ENCODE measurements at places on chromosomes 12 and 14. TPM values are rescaled to one million over a fixed set of nuclear protein-coding genes. Genes with fewer than 3 reads are reported as not detected.

DNA sequence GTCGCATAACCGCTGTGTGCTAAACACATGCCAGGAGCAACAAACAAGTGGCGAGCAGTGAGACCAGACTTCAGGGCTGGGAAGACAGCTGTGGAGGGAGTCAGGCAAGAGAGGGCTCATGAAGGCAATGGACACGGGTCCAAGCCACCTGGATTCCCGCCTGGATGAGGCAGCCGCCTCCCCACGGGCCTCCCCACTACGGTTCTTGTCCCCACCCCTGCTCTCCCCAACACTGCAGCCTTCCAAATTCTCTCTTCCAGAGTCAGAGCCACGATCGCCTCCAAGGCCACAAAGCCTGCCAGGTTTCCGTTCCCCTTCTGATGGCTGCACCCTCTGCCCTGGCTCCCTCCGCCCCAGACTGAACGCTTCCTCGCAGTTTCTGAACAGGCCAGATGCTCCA is 36.1 kb upstream of the PIWIL1 start:
- no peak for DNase-seq

- no peak for DNase-seq
Observed at GRCh38 chr14:36676236-36676635, 14.6 kb downstream of the PAX9 start.

DNA sequence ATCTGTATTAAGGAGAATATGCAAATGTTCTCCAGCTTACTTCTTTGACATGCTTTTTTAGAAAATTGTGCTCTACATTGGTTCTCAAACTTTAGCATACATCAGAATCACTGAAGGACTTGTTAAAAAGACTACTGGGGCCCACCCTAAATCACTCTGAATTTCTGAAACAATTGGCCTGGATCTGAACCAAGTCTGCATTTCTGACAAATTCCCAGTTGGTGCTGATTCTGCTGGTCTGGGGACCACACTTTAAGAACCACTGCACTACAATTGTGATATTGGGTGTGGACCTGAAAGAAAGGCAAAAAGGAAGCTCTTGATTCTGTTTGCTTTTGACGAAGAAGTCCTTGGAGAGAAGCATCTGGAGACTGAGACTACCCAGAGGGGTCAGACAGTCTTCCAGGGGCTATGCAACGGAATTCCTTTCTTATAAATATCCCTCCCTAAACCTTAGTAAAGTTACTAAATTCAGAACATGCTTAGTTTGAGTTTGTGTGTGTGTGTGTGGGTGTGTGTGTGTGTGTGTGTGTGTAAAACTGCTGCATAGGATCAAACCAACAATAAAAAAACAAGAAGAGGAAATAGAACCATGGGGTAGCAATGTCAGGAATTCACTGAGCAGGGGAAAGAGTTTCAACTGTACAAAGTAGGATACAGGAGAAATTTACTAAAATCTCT is 36.8 kb downstream of the EAPP start:
- DNase-seq = no peak

- no peak for DNase-seq
Observed at GRCh38 chr12:26286186-26286585, 90.8 kb downstream of the SSPN start.

DNA sequence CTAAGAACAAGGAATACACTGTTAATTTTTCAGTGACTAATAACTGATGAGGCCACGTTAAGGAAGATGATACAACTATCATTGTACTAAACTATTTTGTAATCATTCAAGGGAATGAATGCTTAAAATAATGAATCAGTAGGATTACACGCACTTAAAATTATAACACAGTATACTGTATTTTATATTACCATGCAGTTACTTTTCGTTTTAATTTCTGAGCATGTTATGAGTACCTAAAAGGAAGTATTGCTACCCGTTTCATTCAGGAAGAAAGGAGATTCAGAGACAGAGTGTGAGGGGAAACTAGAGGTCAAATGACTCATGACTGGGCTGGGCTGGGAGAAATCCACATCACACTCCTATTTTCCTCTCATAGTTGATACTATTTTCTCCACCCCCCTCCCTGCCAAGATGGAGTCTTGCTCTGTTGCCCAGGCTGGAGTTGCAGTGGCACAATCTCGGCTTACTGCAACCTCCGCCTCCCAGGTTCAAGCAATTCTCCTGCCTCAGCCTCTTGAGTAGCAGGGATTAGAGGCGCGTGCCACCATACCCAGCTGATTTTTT is 202.0 kb downstream of the PPM1H start:
- DNase-seq = no peak

OLR1 gene
- not detected for polyA plus RNA-seq

DNA sequence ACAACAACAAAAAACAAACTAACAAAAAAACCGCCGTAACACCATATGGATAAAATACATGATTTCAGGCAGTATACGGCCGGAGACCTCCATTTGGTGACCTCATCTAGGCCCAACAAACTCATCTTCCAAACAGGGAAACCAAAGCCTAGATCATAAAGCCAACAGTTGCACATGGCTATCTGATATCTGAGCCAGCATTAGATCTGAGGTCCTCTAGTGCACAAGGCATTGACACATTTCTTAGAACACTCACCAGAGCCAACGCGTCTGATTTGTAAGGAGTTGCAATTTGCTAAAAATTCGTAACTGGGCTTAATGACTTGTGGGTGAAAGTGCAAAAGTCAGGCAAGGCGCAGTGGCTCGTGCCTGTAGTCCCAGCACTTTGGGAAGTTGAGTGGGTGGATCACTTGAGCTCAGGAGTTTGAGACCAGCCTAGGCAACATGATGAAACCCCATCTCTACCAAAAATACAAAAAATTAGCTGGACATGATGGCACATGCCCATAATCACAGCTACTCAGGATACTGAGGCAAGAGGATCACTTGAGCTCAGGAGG is 42.0 kb upstream of the NUDT4 start:
- no peak for DNase-seq

TMEM63C gene
- polyA plus RNA-seq = not detected

DNA sequence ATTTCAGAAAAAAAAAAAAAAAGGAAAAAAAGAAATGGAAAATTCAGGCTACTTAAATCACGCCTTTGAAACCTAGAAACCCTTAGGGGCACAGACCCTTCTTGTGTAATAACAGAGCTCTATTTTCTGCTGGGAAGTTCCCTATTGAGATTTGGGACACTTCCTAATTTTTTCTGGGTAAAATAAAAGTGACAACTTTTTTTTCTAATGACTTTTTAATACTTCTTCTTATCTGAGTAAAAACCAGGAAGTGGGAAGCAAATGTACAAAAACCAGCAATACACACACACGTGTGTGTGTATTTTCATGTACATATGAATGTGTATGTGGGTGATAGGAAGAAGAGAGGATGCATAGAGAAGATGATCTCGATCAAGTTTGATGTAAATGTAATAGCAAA is 35.8 kb downstream of the ETV6 start:
- DNase-seq = no peak

GRCh38 chr12:48105321-48105866 is 485 bp downstream of the SENP1 start:
- DNase-seq = no peak

KIF5A gene
- polyA plus RNA-seq = not detected

- peak; percentile 62 for DNase-seq
Observed at GRCh38 chr14:91377700-91378652, 39.6 kb downstream of the CCDC88C start.

DNA sequence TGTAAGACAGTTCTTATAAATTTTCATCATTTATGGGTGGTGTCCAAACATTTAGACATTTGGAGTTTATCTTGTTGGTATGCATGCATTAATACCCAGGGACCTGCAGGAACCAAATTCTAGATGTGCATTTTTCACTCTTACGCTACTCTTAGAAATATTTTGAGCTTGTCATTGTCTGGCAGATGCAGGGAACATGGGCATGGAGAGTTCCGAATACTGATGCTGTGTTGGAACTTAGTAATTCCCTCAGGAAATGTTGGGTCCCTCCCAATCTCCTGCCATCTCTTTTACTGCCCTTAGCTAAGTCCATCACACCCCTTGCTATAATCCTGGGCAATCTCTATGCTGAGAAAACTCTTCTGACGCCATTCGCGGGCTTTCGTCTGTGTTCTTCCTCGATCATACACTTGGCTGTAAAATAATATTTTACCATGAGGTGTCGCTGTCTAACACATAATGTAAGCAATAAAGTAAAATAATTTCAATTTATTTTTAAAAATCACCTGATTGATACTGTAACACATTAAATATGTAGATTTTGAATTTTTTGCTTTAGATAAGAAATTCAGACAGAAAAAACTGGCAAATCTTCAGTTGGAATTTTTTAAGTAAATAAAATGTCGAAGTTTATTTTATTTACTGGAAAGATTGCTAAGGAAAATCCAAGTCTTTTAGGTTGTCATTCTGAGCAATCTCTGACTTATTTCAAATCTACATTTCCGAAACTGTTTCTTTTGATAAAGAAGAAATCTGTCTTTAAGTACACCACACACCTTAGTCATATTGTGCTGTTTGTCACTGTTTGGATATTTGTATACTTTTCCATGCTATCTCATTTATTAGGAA is 304.1 kb upstream of the SSTR1 start:
- peak; percentile 28 for DNase-seq

DNA sequence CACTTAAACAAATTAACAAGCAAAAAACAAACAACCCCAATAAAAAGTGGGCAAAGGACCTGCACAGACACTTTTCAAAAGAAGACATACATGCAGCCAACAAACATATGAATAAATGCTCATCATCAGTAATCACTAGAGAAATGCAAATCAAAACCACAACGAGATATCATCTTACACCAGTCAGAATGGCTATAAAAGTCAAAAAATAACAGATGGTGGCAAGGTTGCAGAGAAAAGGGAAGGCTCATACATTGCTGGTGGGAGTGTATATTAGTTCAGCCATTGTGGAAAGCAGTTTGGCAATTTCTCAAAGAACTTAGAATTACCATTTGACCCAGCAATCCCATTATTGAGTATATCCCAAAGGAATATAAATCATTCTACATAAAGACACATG is 34.6 kb upstream of the NT5DC3 start:
- DNase-seq = no peak

PTGR2 gene
- polyA plus RNA-seq = 1.0 TPM

KRT75 gene
- polyA plus RNA-seq = not detected

- DNase-seq = no peak
Observed at GRCh38 chr12:105292705-105293104, 37.8 kb upstream of the C12orf75 start.

KCNMB4 gene
- 0.13 TPM for polyA plus RNA-seq

PPFIA2 gene
- polyA plus RNA-seq = not detected

FSCB gene
- not detected for polyA plus RNA-seq

SLC7A7 gene
- polyA plus RNA-seq = 0.67 TPM

DNA sequence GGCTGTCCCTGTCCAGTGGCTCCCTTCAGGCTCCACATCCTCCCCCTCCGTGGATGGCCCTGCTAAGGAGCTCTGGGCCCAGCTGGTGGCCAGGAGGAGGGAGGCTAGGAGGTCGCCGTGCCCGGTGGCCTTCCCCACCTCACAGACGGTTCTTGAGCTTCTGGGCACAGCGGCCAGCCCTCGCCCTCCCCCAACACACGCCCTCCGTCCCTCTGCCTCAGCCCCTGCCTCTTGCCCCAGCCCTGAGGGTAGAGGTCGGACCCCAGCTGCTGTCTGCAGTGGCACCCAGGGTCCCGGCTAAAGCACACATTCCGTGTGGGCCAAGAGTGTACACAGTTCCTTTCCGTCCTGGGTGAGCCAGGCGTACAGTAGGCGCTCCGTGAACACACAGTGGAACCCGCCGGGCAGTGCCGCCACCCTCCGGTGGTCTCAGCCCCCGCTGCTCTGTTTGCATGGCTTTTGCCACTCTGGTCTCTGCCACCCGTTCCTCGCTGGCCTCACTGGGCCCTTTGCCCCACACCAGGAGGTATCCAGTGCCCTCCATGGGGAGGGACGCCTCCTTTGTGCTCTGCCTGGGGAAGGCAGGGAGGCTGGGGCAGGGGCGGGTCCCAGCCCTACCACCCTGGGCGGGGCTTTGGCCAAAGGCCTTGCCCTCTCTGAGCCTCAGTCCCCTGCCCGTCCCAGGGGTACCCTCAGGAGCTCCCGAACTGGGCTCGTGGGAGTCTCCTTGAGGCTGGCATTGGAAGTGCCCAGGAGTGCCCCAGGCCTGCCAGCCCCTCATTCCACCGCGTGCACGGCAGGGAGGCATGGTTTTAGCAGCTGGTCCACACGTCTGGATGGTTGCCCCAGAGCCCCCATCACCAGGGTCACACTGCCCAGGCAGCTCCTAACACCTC is 13.0 kb downstream of the TRMT61A start:
- DNase-seq = no peak

GRCh38 chr12:7434670-7435069 is 9.3 kb downstream of the CD163L1 start:
- DNase-seq = no peak

GRCh38 chr14:24670594-24670993 is 36.6 kb upstream of the GZMB start:
- DNase-seq = peak; percentile 74

DNA sequence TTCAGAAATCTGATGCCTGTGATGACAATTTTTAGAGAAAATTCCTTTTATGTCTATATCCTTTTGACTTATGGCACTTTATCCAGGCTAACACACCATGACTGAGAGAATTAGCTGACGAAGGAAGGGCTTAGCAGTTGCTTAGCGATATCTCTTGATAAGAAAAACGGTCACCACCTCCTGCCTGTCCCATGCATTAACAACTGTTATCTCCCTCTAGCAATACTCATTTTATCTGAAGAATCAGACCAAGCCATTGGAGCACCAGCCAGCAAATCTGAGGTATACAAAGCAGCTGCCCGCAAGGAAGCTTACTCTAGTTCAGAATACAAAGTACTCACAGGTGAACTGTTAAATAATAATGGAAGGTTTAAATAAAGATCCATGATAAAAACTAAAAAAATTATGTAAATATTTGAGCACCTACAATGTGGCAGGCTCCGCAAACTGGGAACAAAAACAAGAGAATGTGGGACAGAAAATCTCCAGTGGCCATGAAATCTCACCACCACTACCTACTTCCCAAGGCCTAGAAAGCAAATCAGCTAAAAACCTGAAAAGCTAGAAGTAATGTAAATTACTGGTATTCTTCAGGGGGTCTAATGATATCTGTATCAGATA is 24.3 kb downstream of the PPM1H start:
- no peak for DNase-seq

GRCh38 chr12:28857369-28857768 is 291.7 kb upstream of the FAR2 start:
- no peak for DNase-seq

DNA sequence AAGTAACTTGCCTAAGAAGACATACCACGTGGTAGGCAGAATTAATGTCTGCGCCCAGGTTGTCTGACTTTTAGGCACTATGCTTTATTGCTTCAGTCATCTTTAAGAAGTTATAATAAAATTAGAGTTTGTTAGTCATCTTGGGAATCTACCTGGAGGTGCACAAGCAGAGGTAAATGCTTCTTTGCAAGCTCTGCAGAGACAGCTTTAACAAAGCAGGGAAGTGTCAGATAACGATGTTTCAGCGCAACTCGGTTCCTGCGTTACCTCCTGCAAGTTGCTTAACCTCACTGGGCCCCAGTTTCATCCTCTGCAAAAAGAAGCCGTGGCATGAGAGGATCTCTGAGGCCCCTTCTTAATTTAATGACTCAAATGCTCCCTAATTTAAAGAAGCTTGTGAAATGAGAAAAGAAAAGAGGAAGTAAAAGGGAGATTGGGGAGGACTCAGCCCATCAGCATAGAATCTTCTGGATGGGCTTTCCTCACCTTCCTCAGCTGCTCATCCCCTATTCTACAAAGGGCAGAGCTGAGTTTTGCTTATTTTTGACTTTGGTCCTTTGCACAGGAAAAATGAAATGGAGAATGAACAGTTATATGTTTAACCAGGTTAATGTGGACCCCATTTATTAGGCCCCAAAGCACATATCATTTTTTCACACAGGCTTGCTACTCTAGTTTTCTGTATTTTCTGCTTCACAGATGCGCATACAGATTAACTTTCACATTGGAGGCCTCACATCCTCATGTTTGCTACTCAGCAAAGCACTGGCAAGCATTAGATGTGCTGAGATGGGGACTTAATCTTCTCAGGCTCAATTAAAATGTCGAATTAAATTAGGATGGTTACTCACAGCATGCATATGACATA is 5.1 kb downstream of the ARHGDIB start:
- peak; percentile 33 for DNase-seq
